HS-5 (cell line): ENCODE measurements at places on chromosomes 13 and 19.

DNA sequence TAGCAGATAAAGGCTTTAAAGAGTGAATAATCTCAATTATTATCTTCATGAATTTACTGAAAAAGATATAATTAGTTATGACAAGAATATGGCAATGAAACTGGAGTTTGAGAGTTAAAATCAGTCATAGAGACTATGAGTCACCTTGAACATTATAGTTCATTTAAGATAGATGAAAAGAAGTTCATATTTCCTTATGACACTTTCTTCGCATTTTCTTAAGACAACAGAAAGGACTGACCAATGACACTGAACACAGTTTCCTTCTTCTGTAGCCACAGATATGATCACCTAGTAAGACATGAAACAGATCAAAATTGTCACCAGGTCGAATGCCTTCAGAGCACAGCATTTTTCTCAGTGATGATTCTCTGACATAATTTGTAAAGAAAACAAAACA is 202.1 kb downstream of the KLF12 start:
- DNase-seq, result no peak

DNA sequence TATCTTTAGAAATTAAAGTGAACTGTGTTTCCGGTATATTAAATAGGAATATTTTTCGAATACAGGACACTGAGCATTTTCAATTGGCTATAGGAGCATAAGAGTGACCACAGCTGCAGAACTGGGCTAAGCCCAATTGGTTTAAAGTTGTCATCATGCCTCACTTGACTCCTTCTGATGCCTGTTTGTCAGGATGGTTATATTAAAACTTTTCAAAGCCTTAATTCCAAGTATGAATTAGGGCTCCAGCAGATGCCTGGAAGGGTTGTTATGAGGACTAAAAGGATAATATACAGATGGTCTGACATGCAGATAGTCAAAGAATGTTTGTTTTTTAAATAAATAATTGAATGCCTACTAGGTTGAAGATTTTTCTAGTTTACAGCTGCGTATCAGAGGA is 100.0 kb downstream of the LMO7 start:
- no peak for DNase-seq

DNA sequence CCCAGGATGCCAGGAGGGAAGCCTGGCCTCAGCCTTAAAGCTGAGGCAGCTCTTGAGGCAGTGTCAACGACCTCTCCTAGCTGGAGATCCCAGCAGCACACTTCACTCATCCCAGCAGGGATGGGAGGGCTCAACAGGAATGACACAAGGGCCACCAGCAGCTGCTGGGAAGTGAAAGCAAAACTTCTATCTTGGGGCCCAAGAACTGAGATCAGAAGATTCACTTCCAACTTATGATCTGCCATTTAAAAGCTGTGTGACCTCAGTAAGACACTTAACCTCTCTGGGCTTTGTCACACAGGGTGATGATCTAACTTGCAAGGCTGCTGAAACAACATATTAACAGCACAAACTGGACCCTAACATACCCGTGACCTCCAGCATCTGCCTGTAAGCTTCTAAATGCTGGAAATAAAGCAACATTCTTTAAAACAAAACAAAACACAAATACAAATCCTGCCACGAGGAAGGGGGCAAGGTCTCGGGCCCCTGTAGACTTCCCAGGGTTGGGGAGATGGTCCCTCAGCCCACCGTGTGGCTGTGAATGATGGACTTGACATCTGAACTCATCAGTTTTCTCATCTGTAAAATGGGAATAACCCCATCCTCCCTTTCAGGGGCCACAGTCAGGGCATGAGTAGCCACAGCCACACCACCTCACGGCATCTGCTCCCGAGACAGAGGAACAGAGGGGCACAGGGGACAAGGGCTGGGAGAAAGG is 22.7 kb downstream of the ELL start:
- DNase-seq, result no peak

DNA sequence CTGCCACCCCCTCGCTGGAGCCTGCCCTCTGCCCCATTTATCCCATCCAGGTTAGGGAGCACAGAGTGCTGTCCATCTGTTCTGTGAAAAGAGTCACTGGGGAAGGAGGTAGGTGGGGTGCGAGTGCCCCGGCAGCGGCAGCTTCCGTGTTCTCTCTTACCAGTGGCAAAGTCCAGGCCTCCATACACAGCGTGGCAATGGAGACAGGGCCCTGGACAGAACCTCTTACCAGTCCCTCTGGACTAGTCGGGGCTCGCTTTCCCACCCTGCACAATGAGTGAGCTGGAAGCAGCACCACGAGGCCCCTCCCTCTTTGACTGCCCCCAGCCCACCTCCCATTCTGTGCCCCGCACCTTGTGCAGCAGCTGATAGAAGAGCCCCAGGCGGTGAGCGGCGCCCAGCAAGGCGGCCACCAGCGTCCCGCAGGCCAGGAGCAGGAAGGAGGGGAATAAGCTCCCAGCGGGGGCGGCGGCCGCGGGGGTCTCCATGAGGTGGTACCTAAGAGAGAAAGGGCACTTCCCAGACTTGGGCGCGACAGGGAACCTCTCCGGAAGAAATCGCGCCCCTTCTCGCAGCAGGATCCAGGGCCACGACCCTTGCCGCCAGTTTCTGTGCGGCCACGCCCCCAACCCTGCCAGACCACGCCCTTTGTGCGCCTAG is 17.5 kb downstream of the SYDE1 start:
- no peak for DNase-seq

GRCh38 chr13:30133996-30134395 is 173.4 kb downstream of the KATNAL1 start:
- DNase-seq, result no peak

DNA sequence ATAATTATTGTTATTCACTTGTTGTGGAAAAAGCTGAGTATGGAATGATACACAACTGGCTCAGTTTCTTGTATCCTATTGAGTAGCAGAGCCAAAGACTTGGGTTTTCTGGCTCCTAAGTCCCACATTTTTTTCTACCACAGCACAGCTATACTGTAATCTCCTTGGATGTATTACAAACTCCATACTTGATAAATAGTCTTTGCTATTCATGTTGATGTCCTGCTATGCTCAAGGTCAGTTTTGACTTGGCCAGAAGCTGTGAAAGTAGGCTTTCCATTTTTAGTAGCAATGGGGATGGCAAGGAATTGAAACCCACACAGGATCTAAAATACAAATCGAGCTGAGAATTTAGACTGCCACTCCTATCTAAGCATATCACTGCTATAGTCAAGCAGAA is 79.1 kb downstream of the B3GLCT start:
- DNase-seq, result no peak

GRCh38 chr13:66036636-66037035 is 1193.5 kb downstream of the PCDH9 start:
- DNase-seq, result no peak

- no peak for DNase-seq
Observed at GRCh38 chr19:45078390-45079062, 534 bp upstream of the GEMIN7 start.

DNA sequence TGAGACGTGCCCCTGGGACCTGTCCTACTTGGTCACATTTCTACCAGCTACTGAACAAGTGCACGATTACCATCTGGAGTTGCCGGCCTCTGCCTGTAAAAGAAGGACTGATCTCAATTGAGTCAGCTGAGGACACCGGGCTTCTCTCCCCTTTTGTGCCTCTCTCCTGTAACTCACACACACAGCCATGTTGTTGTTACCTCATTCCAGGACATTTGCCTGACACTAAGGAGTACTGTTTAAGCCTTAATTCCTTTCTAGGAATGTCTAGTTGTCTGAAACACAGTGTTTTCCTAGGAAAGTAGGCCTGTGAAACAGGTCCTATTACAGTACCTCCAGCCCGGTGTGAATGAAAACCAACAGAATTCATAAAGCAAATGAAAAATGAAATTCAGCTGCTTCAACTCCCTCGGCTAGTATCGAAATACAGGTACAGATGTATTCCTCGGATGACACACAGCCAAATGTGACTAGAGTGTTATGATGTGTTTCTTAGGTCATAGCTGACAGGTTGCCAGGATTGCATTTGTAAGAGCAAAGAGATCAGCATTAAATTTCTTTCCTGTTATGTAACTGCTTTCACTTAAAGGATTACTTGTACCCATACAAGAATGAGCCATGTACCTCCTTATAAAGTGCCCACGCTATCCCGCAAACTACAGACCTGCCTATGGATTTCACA is 152.0 kb upstream of the IRS2 start:
- DNase-seq, result peak; percentile 41

- DNase-seq, result no peak
Observed at GRCh38 chr13:112616586-112617362, 28.8 kb upstream of the TUBGCP3 start.
